Iris pigment epithelial cell (primary cell): ENCODE measurements at places on chromosomes 11 and 22.

DNA sequence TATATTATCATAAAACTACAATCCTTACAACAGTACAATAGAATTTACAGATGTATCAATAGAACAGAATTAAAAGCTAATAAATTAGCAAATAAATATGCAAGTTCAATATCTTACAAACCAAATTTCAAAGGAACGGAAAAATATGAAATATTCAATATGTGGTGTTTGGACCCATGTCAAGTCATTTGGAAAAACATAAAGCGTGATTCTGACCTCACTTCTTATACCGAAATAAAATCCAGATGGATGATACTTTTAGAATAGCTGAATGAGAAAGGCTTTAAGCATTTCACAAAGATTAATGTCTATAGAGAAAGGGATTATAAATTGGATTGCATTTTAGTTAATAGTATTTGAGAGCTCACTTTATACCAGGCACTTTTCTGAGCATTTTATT, 92.8 kb upstream of the TEAD1 start:
- no peak for DNase-seq

- DNase-seq, result no peak
Observed at GRCh38 chr11:66868726-66869566, 12.1 kb downstream of the LRFN4 start.

GRCh38 chr22:46476547-46476941, 60.9 kb downstream of the CELSR1 start:
- DNase-seq, result no peak

DNA sequence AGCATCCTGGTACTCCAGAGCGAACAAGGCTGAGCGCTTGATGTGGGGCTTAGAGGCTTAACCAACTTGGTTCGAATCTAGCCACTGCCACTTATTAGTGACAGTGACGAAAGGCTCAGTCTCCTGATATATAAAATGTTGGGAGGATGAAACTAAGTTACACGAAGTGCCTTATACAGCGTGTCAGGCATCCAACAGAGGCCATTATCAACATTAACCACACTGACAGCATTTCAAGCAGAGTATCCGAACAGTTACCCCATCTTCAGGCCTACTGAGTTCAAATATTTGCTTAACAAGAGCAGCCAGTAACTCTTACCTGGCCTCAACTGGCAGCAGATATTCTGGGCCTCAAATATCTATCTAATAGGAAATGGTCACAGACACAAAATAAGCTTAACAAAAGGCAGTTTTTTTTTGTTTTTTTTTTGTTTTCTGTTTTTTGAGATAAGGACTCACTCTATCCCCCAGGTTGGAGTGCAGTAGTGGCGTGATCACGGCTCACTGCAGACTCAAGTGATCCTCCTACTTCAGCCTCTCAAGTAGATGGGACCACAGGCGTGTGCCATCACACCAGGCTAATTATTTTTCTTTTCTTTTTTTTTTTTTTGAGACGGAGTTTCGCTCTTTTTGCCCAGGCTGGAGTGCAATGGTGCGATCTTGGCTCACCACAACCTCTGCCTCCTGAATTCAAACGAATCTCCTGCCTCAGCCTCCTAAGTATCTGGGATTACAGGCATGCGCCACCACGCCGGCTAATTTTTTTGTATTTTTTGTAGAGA, 2.9 kb downstream of the SERPIND1 start:
- no peak for DNase-seq

- no peak for DNase-seq
Observed at GRCh38 chr22:37931893-37932389, 21.5 kb downstream of the C22orf23 start.

GRCh38 chr11:96318850-96319249, 24.1 kb downstream of the MAML2 start:
- DNase-seq, result no peak
